ENCODE measurements at places on chromosomes 4 and X.

GRCh38 chr4:41178372-41179370, 35.7 kb downstream of the APBB2 start:
- DNase-seq = no peak

DNA sequence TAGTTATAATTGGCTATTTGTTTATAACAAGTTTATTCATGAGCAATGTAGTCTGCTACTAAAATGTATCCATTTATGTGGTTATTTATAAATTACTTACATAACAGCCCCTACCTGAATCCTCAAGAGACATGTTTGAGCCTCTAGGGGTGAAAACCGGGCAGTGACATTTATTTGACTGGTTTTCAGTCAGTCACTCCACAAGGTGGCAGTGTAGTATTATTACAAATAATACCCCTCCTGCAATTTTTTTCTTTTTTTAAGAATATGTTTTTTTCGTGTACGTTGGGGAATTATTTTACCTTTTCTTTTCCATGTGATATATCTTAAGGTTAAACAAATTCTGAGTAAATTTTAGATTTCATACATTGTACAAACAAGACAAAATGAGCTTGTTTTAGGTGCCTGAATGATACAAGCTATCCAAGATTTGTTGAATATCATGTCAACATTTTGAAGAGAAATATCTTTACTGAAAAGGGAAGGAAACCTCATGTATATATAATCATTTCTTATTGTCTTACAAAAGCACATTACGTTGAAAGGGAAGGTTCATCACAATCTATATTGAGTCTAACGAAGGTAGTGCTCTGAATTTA, 598.7 kb upstream of the TECRL start:
- no peak for DNase-seq

GRCh38 chr4:173442223-173442932, 43.5 kb upstream of the SCRG1 start:
- DNase-seq = no peak

DNA sequence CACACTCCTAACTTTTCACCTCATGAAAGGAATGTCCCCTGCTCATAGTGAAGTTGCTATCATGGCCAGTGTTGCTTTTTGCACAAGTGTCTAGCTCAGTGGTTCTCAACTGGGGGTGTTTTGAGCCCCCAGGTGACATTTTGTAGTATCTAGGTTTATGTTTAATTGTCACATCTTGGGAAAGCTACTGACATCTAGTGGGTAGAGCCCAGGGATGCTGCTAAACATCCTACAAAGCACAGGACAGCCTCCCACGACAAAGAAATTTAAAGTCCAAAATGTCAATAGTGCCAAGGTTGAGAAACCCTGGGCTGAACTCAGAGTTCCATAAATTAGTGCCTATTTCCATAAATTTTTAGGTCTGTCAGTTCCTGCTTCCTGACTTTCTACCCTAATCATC, 70.7 kb upstream of the HCCS start:
- no peak for DNase-seq

DNA sequence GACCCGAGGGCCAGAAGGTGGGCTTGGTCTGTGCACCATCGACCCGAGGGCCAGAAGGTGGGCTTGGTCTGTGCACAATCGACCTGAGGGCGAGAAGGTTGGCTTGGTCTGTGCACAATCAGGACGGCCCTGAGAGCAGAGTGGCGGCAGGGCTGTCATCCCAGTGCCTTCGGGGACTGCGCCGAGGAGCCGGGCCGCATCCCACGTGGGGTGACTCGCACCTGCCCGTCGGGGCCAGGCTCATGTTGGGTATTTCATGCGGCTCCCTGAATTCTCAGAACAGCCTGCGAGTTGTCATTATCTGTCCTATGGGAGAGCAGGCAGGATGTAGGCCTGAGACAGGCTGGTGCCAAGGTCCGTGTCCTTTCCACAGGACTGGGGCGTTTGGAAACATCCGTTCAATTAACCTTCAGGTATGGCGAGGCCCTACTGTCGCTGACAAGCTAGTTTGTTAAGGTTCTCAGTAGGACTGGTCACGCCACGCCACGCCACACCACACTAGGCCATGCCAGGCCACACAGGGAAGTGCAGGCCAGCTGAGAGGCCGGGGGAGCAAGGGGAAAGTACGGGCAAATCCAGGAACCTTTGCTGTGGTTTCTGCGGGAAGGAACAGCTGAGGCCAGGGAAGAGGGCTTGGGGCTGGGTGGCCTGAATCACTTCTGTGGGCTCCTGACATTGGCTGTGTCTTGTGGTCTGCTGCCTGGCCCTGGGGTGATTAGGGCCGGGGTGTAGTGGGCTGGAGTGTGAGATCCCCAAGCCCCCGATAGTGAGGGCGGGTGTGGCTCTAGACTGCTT, 182.9 kb downstream of the AFAP1 start:
- DNase-seq = no peak

GRCh38 chr4:143763587-143763986, 63.1 kb upstream of the FREM3 start:
- DNase-seq = no peak

DNA sequence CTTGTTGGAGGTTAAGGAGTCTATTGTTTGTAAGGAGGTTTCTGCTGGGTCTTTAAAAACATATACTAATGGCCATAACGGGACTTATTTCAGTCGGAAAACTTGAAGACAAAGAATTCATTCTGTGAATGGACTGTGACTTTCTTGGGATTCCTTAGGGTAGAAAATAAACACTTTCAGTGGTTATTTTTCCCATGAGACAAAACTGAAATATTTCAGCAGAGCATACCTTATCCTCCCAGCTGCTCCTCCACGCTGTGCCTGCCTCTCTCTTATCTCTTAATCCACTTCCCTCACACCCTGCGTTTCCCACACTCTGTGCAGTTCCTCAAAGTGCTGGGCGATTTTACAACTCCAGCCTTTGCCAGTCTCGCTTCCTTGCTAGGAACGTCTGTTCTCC, 47.1 kb upstream of the SORBS2 start:
- DNase-seq = no peak

DNA sequence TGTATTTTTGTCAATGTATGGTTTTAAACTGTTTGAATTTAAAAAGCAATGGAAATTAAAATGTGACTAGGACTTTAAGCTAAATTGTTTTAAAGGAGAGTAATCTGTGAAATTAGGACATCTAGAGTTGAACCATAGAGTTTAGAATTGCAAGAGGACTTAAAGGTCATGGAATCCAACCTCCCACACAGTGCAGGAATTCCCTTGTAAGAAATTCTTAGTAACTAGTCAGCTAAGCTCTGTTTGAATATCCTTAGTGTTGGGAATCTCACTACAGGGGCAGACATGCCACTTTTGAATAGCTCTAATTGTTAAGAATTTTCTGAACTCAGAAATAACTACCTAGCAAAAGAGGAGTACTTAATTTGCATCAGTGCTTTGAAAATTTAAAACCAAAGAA, 292.9 kb downstream of the IL1RAPL1 start:
- no peak for DNase-seq

DNA sequence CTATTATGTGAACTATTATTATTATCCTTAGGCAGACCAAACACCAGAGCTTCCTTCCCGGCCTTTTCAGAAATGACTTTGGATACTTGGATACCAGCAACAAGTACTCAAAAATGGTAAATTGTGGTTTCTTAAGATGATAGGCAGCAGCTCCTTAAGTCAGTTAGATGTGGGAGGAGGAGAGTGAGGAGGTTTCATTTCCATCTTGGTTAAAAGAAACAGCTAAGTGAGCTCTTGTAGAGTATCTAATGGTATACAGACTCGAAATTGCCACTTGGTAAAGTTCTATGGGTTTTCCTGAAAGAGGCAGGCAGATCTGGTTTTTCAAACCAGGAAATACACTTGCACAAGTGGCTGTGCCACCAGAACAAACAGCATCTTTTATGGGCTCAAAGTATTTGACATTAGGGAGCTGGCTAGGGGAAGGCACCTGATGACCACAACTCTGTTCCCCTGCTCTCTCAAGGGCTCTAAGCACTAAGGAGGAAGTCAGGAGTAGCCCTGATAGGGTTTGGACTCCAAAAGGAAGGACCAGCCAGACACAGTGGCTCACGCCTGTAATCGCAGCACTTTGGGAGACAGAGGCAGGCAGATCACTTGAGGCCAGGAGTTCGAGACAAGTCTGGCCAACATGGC, 130.9 kb downstream of the TMEM164 start:
- DNase-seq = no peak

- no peak for DNase-seq
These were observed 8.3 kb downstream of the SHROOM2 start for GRCh38 chrX:9794495-9794894.

DNA sequence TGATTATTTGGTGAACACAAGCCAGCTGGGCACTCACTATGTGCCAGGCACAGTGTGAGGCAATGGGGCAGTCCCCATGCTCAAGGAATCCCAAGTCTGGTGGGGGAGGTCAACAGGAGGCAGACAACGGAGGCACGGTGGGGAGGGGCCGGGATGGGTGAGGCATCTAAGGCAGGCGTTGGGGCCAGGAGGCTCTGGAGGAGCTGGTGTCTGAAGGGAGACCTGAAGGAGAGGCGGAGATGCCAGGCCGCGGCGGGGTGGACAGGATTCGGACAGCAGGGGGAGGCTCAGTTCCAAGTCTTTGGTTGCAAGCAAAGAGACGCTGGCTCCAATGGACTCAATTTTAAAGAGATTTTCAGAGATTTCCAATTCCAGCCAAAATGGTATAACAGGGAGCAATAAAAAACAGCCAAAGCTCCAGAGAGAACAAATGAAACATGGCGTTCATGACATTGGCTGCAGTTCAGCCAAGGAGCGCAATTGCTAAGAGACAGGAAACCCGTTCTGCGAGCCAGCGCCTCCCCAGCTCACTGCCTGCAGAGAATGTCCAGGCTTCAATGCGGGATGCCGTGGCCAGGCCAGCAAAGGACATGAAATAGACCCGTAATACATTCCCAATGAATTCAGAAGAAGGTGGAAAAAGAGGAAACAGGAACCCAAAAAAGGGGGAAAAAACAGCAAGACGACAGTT, 105.2 kb upstream of the LRPAP1 start:
- no peak for DNase-seq

DNA sequence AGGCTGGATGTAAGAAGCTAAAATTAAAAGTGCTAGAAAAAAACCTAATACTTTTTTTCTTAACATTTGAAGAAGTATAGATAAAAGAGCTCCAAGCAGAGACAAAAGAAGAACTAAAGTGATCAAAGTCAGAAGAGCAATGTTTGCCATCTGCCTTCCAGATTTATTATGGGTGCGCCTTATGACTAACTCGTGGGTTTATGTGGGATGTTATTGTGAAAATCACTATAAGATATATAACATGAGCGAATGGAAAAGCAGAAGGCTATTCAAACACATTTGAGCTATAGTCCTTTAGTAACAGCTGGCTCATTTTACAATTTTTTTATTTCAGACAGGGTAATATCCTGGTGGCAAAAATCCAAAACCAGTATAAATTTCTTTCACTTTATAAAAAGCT, 1040.7 kb downstream of the RAPGEF2 start:
- no peak for DNase-seq

GRCh38 chr4:87633243-87633642, 16.8 kb upstream of the DMP1 start:
- DNase-seq = no peak

- DNase-seq = no peak
These were observed 91.5 kb downstream of the ELOVL6 start for GRCh38 chr4:110106931-110107296.

DNA sequence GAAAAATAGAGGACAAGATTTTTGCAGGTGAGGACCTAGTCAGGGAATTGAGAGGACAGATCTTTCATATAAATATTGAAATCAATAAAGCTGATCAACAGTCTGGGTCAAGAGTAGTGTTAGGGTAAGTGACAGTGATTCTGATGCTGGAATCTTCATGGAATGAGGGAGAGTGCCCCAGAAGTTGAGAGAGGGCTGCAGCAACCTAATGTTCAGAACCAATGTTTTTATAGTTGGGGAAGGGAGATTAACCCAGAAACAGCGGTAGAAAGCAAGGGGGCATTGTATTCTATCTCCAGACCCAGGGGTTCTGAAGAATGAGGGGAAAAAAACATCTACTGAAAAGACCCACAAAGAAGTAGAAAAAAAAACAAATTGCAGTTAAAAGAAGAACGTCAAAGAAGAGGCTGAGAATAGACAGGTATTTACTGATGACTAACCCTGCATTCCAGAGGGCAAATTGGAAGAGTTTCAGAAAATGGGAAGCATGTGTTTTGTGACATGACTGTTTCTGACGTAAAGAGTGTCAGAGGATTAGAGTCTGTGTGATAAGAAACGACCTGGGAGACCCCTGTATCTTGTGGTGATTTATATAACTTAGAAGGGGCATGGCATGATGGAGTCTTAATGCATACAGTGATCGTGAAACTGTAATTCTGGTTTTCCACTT, 819.6 kb upstream of the EPHA5 start:
- DNase-seq = no peak

DNA sequence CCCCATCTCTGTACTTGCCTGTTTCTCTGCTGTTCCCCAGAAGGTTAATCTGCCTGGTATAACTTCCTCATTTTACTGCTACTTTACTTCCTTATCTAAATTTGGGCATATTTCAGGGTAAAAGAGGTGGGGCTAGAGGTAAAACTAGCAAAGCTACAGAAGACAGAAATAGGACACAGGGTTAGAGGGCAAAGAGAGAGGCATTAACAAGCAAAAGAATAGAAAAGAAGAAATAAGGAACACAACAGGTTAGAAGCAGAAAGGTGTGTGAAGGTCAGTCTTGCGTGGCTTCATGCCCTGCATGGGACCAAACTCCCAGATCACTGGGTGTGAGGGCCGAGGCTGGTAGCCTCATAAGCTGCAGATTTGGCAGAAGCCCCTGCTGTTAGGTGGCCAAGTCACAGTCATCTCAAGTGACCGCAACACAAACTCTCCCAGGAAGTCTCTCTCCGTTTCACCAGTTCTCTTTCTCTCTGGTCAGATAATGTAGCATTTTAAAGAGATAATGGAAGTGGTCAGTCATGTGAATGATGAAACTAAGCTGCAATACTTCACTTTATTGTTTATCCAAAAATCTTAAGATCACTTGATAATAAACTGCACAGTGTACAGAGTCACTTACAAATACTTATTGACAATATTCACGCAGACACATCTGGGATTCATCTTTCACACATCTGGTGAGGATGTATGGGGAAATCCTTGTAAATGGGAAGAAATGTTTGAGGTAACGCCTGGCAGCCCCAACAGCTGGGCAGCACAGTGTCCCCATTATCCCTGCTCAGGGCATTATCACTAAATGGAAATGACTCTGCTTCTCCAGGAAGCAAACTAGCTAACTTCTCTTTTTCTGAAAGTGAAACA, 16.4 kb downstream of the TMEM154 start:
- no peak for DNase-seq

GRCh38 chr4:152957437-152958171, 21.5 kb downstream of the FHDC1 start:
- DNase-seq = no peak

GRCh38 chr4:138190452-138190858, 51.7 kb downstream of the SLC7A11 start:
- DNase-seq = no peak

DNA sequence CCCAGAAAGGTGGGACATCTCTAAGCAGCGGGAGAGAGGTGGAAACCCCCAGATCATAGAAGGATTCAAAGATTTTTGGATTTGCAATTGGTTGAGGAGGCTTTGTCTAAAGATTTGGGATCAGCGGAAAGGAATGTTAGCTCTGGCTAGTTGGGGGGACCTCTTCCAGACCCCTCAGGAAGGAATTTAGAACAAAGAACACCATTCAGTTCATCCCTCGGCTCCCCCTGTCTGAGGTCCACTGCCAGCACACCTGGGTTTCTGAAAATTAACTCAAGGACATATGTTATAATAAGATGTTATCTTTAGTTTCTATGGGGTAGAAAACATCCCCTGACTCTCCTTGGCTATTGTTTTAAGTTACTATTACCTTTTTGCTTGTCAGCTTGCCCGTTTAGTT, 163.6 kb downstream of the CEP135 start:
- no peak for DNase-seq
